ENCODE measurements at places on chromosomes 12 and 14.

GRCh38 chr12:131946757-131947156, 3.0 kb upstream of the EP400 start:
- H3K4me3 ChIP-seq, result no peak overlapping the region
- H3K36me3 ChIP-seq, result peaks cover 3% of the 10 kb centered on the region
- peaks cover 3% of the 10 kb centered on the region for H3K4me1 ChIP-seq
- no peaks in the 10 kb centered on the region for H3K27me3 ChIP-seq
- DNase-seq, result no peak
- H3K27ac ChIP-seq, result no peak overlapping the region

DNA sequence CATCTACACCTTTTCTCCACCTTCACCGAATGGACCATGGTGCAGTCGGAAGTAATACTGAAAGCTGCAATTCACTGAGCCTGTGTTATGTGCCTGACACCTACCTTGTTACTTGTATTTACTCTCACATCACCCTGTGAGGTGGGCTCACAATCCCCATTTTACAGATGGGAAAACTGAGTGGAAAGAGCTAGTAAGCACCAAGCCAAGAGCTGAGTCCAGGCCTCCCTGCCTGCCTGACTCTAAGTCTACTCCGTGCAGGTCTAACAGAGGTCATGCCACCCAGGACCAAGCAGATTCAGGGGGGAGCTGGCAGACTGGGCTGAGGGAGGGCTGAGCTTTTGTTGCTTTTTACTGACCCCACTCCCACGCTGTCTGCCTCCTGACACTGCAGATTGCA, 29.1 kb upstream of the TC2N start:
- H3K4me1 ChIP-seq, result no peaks in the 10 kb centered on the region
- H3K27me3 ChIP-seq, result no peaks in the 10 kb centered on the region
- DNase-seq, result no peak
- no peak overlapping the region for H3K4me3 ChIP-seq
- H3K27ac ChIP-seq, result no peak overlapping the region
- H3K36me3 ChIP-seq, result no peaks in the 10 kb centered on the region

DNA sequence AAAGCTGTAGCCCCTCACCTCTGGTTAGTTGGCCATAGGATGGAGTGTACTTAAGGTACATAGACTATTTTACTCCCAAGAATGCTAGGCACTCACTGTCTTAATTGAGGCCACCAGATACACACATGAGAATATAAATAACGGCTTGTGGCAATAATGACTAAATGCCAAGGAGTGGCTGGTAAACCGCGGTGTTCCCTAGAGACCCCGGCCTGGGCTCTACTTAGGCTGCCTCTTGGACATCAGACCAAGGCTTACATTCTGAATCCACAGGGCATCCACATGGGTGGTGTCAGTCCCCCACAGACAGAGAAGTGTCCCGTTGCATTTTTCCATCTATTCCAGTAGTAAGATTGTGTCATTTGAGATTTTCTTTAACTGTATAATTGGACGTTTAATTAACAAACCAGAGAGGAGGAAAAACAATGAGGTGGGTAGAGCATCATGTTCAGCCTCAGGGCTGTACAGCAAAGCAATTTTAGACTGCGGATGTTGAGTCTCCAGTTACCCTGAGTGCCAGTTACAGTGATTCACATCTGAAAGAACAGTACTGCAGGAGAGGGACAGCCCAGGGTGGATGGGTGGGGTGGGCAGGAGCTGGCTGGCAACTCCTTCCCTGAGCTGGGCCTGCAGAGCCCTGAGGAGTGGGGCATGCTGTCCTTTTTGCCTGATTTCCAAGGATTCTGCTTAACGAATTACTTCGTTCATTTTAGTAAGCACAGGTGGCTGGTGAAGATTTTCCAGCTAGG, 20.5 kb downstream of the CKB start:
- no peaks in the 10 kb centered on the region for H3K27me3 ChIP-seq
- no peaks in the 10 kb centered on the region for H3K4me1 ChIP-seq
- H3K27ac ChIP-seq, result no peak overlapping the region
- DNase-seq, result no peak
- no peak overlapping the region for H3K4me3 ChIP-seq

DNA sequence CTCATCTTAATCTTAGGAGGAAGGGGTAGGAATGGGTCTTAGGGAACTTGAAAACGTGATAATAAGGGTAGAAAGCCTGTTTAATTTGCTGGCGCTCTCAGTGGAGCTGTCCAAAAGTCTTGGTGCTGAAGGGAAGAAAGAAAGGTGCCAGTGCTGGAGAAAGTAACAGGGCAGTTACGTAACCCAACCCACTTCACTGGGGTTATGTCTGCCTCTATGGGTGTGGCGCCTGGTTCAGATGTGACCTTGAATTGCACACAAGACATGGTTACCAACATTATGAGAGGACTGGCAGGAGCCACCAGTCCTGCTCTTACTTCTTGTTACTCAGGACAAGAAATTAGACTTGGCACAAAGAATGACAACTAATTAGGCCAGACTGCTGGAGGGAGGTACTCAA, 18.6 kb upstream of the GPATCH2L start:
- H3K4me3 ChIP-seq, result no peak overlapping the region
- peaks cover 55% of the 10 kb centered on the region for H3K27me3 ChIP-seq
- H3K27ac ChIP-seq, result no peak overlapping the region

DNA sequence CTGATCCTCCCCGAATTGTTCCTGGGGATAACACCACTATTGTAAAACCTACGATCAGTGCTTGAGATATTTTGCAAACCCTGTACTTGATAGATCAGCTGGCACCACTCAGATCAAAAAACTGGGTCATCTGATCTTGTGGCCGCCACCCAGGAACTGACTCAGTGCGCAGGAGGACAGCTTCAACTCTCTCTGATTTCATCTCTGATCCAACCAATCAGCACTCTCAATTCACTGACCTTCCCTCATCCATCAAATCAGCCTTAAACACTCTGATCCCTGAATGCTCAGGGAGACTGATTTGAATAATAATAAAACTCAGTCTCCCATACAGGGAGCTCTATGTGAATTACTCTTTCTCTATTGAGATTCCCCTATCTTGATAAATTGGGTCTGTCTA, 4.2 kb upstream of the XPOT start:
- no peak for DNase-seq
- no peaks in the 10 kb centered on the region for H3K4me1 ChIP-seq
- no peaks in the 10 kb centered on the region for H3K27me3 ChIP-seq
- H3K4me3 ChIP-seq, result no peak overlapping the region

Measured in RWPE2 (cell line).